CD4-positive, alpha-beta T cell (primary cell): ENCODE measurements at places on chromosomes 6 and 20.

DNA sequence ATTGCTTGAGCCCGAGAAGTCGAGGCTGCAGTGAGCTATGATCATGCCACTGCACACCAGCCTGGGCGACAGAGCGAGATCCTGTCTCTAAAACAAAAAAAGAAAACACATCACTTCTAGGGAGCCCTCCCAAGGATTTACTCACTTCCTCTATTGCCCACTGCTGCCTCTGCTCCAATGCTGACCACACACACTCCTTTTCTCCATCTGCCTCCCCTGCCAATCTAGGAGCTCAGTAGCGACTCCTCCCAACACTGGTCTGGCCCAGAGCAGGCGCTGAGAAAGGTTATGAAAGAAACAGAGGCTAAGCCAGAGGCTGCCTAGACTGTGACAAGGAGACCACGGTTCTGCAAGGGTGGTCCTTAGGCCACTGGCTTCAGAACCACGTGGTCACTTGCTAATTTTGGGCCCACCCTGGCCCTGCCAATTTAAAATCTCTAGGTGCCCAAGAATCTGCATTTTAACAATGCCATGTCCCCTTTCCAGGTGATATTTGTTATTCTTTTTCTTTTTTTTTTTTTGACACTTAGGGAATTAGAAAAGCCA lies 1.3 kb upstream of the E2F1 start:
- no peak for DNase-seq

- DNase-seq: no peak
Measured at GRCh38 chr6:151147118-151147832, 92.5 kb upstream of the AKAP12 start.

DNA sequence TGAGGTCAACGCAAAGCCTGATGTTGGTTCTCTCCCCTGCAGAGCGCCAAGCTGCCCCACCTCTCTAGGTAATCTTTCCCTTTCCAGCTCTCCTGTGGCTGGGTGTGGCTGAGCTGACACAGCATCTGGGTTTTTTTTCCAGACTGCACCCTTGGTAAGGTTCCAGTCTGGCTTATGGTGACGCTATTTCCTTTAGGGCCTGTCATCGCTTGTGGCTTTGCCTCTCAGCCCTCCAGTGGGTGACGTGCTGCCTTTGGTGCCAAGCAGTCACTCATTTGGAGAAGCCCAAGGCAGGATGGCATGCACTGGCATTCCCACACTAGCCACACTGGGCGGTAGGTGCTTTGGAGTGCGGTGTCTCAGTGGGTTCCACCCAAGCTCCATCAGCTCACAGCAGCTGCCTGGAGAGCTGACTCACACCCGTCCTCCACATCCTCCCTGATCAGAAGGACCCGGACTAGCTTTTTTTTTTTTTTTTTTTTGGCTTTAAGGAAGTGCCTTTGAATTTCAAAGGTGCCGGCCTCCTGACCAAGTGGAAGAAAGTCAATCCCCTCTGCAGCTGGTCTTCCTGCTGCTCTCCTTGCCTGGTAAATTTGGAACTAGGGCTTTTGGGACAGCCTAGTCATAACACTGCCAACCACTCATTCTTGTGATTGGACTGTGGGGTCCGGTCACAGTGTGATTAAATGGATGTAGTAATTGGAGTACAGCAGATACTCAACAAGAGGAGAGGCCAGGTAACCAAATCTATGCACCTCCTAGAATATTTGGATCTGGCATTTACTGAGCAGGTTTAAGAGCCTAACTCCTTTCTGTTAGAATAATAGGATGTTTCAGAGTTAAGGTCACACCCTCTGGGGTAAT lies 153.6 kb downstream of the CD83 start:
- DNase-seq: peak; percentile 18

GRCh38 chr6:17258749-17259148 lies 22.4 kb upstream of the RBM24 start:
- DNase-seq: no peak

DNA sequence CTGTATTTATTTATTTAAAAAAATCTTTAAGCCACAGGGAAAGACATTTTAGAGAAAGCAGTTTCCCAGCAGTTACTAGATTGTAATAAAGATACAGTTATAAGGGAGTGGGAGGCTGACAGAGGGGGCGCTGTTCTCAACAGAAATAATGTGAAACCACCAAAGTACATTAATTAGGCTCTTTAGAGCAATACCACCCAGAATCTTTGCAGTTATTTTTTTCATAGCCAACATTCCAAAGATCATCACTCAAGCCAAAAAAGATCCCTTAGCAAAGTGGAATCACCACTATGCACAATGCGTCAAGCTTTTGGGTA lies 331.3 kb upstream of the DEFB112 start:
- no peak for DNase-seq

GRCh38 chr6:24484657-24485323 lies 4.6 kb downstream of the GPLD1 start:
- no peak for DNase-seq

- DNase-seq: no peak
Measured at GRCh38 chr20:60068509-60068908, 110.3 kb downstream of the CDH26 start.

DNA sequence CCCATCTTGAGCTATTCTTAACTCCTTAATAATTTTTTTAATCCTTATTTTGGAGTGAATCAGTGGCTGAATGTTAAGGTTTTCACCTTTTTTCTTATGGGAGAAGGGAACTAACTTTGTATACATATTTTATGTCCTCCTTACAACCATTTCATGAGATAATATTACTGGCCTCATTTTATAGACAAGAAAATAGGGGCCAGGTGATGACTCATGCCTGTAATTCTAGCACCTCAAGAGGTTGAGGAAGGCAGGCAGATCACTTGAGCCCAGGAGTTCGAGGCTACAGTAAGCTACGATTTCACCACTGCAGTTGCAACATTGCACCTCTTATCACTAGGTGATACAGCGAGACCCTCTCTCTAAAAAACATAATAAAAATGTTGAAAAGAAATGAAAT lies 128.7 kb downstream of the TMEM242 start:
- no peak for DNase-seq

DNA sequence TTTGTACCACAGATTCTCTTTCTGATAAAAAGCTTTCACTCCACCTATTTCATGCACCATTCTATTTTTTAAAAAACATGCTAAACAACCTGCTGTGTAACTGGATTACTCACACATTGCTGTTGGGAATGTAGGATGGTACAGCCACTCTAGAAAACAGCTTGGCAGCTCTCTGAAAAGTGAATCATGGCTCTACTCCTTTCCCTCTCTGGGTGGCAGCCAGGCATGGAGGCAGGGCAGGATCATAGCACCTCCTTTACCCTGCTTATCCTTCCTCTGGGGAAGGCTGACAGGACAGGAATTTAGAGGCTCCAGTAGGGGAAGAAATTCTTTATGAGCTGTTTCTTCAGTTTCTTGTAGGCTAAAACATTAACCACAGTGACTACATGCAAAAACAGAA lies 6.7 kb upstream of the VNN2 start:
- no peak for DNase-seq

DNA sequence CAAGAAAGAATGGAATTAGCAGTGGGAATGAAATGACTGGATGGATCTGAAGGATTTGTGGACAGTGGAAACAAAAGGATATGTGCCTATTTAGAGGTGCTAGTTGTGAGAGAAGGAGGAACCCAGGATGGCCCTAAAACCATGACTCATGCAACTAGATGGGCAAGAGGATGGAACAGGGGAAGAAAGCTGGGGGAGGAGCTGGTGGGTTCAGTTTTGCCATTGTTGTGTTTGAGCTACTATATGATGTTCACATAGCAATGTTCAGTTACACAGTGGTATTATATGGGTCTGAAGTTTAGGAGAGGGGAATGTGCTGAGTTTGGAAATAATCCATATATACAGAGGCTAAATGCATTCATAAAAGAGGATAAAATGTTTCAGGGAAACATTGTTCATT lies 125.7 kb upstream of the SSTR4 start:
- DNase-seq: no peak

GRCh38 chr20:17644451-17644850 lies 37.6 kb downstream of the RRBP1 start:
- DNase-seq: no peak

DNA sequence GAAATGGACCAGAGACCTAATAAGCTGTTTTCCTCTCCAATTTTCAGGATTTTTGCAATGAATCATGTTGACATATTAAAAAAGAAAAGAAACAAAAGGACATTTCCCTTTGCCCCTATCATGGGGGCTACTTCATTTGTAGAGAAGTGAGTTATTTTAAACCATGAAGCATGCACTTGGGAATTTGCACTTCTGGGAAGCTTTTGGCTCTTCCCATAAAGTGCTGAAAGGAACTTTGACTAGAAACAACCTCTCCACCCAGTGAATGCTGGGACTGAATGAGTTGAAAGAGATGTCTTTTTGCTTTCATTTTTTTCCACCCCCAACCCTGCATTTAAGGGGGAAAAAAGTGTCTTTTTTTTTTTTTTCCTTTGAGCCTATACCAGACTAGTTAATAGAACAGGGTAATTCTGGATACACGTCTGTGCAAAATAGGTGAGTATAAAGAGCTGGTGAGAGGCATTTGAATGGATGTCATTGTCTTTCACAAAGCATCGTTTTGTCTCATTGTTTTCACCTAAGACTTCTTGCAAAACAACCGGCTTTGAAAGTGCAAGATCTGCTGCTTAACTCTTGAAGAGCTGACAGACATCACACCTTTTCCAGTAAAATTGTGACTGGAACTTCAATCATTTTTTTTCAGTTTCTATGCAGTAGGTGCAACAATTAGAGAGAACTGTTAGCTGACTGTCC lies 138.7 kb upstream of the BACH2 start:
- DNase-seq: no peak

DNA sequence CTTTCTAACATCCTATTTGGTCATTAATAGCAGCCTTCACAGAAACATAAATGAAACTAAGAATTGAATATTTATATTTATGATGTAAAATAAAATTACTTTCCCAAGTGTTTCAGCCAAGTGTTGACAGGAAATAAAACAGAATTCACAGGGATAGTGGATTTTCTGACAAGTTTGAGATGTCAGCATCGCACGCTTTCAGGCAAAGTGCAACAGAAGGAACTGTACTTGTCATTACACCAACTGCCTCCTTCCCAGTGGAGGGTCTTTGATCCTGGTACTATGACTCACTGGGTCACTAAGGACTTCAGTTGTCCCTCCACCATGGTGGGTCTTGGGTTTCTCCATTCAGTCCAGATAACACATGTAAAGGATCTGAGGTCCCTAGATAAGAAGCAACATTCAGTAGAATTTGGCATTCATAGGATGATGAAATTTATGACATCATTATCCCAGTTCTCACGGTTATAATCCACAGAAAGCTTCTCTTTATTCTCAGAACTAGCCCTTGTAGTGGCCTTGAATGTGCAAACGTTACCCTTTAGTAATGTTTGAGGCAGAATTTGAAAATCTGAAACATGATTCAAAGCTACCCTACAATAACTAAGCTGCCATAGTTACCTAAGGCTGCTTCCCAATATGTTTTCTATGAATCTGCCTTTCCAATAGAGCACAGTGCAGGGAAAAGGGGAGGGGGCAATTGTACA lies 3.8 kb upstream of the TNFAIP3 start:
- no peak for DNase-seq

GRCh38 chr6:7976485-7977056 lies 66.0 kb upstream of the TXNDC5 start:
- no peak for DNase-seq

DNA sequence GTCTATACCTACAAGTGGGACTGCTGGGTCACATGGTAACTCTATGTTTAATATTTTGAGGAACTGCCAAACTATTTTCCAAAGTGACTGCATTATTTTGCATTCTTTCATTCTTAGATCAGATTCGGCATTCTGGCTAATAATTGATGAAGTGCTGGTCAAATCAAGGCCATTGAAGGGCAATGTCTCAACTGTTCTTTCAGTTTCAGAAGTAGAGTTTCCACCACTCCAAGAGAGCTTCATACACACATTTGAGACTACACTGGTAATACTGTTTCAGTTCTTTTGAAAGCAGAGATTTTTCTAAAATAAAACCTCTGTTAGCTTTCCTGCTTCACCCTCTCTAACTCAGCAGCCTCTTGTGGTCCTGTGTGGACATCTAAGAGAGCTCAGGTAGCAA lies 154.5 kb downstream of the CFAP61 start:
- DNase-seq: no peak

GRCh38 chr6:42140756-42141602 lies 1.4 kb downstream of the C6orf132 start:
- DNase-seq: no peak

- no peak for DNase-seq
Measured at GRCh38 chr20:8918145-8918544, 150.7 kb upstream of the PLCB4 start.

DNA sequence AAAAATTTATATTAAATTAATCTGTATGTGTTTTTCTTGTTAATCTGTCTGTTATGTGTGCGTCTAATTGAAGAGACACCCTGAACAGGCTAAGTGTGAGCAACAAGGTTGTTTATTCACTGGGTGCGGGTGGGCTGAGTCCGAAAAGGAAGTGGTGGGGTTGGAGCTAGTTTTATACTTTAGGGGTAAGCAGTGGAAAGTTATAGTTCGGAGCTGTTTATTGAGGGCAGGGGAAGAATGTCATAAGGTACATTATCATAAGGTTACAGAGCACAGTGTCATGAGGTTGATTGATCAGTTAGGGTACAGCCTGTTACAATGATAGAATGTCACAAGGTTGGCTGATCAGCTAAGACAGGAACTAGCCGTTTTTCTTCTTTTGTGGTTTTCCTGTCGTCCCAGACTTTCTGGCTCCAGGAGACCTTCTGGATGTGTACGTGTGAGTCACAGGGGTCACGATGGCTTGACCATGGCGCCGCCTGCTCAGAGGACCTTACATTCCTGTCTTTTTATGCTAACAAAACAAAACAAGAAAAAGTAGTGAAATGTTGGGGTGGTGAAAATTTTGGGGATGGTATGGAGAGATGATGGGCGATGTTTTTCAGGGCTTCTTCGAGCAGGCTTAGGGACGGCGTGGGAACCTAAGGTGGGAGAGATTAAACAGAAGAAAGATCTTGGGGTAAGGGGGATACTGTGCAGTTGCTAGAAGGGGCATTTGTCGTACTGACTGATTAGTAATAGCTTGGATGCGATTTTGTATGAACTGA lies 754.0 kb upstream of the ADGRB3 start:
- no peak for DNase-seq

DNA sequence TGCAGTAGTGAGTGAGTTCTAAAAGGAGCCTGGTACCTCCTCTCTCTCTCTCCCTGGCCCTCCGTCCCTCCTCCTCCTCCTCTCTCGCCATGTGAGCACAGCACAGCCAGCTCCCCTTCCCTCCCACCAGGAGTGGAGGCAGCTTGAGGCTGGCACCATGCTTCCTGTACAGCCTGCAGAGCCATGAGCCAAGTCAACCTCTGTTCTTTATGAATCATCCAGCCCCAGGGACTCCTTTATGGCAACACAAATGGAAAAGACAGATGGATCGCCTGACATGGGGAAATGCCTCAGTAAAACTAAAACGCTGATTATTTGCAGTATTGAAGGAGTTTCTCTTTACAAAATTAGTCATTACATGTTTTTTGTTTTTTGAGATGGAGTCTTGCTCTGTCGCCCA lies 233.7 kb upstream of the ARID1B start:
- DNase-seq: no peak

DNA sequence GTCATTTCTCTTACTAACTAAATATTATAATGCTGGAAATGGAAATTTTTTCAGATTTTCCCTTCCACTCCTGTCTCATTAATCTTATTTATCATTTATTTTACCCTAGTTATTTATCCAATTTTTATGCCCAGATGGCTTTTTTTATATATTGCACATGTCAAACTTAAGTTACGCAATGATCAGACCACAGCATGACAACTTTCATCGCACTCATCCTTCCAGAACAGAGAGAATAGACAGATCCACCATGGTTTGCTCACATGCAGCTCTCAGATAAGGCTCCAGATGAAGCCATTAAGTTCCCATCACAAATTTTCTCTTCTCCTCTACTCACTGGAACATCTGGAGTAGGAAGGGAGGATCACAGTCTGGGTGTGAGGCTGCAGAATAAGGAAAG lies 48.7 kb downstream of the MAP7 start:
- DNase-seq: no peak

- no peak for DNase-seq
Measured at GRCh38 chr6:56840467-56841380, 114.2 kb upstream of the BEND6 start.
